ENCODE measurements at places on chromosomes 1 and 21.

DNA sequence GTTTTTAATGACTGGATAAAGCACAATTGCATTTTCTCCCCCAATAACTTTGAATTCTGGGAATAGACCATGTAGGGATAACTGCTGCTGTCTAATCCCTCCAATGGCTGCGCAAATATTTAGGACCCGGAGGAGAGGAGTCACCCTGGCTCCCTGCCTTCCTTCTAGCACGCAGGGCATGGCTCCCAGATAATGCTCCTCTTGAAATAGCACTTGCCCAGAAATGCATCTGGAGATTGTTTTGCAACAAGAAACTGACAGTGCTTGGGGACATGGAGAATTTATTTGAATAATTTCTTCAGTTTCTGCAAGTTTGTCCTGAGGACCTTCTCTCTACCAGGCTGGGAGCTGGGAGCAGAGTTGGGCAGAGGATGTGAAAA, 83.5 kb downstream of the MAN1C1 start:
- no peak for DNase-seq

DNA sequence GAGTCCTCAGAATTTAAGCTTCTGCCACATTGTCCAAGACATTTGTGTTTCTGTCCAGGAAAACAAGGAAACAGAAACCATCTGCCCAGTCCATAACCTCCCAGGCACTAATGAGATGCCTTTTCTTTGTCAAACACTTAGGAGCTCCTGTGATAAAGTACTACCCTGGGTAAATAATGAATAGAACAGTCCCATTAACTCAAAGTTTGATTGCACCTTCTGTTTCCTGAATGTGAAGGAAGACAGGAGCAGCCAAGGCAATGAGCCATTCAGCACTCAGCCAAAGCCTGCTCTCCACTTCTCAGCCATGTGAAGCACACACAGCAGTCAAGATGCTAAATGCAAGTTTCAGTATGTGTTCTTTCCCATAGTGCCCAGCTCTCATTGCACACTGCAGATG, 199.8 kb downstream of the SEC16B start:
- no peak for DNase-seq

- DNase-seq: no peak
These were observed 90.5 kb downstream of the LAMC2 start for GRCh38 chr1:183276386-183277080.

DNA sequence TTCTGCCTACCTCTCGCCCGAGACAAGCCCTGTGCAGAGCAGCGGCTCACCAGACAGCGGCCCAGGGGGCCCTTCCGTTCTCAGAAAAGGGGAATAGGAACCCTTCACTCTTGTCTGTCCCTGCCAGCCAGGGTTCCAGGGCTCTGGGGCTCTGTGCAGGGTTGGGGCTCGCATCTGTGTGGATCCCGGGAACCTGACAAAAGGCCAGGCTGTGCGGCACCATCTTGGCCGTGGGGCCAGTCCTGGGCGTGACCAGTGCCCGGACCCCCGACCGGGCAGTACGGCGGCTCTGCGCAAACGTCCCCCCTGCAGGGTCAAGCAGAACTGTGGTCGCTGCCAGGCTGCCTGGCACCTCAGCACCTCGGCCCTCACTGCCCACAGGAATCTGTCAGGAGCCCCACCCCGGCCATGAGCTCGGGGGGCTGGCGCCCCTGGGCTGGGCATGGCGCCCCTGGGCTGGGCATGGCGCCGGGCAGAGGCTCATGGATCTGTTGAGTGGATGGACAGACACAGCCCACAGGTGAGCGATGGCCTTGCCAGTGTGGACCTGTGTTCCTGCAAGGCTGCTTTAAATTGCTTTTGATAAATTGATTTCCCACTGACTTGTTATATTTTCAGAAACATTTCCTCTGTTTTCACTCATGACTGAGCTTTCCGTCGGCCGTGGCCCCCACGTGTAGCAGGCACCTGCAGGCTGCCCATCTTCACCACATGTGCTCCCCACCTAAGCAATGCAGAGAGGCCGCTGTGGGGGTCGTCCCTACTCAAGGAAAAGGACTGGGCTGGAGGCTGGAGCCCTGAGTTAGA, 59.0 kb downstream of the SLX9 start:
- DNase-seq: no peak

- no peak for DNase-seq
These were observed 1.3 kb upstream of the PDE4B start for GRCh38 chr1:65791396-65791795.

GRCh38 chr1:164922585-164922984, 363.6 kb downstream of the PBX1 start:
- peak; percentile 19 for DNase-seq

DNA sequence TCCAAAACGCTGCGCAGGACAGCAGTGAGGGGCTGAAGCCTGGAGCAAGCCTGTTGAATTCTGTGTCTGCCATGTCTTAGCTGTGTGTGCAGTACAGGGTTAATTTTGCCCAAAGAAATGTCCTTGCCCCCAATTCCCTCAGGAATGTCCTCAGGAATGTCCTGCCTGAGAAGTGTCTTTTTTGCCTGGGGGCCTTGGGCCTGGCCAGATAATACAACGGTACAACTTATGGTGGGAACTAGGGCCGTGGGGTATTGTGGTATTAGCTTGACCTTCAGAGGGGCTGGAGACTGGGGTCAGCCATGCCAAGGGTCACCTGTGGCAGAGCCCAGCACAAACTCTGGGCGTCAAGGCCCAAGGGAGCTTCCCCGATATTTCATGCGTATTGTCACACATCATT, 107.7 kb downstream of the AJAP1 start:
- no peak for DNase-seq

All from NCI-H2171 (cell line).